ENCODE measurements at places on chromosomes 2 and 18.

DNA sequence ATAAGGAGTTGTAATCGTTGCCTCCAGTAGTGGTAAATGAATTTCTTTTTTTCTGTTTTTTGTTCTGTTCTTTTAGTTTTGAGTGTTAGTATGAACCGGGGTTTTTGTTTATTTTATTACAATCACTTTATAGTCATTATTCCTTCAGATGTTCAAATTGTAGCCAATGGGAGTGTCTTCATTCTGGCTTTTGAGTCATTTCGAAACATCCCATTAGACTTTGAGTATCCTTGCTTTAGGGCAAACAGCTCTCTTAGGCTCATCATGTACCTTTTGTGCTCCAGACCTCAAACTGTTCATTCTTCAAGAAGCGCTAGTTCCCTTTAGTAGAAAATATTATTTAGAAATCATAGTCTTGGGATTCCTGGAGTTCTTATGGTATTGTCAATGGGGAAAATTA lies 54.2 kb upstream of the PAX3 start:
- no peak for DNase-seq

DNA sequence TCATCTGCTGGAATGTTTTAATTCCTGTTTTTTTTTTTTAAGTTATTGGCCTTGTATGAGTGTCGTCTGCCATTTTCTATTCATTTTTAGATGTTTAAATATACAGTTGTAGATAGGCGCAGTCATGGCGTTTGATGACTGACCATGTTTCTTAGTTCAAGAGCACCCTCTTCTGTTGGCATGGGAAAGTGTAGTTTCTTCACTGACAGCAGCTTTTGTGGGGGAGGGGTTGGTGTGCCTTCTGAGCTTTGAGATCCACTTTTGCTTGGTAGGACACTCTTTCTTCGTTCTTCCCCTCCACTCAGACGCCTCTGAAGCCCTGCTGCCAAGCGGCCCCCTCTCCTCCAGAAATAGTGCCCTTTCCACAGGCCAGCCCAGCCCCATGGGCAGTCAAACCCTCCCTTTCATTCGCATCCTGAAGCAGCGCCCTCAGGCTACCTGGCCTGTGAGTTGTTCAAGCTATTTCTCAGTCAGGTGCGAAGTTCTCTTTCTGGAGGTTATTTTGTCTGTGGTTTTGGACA lies 492.0 kb downstream of the TNS1 start:
- peak; percentile 2 for DNase-seq

DNA sequence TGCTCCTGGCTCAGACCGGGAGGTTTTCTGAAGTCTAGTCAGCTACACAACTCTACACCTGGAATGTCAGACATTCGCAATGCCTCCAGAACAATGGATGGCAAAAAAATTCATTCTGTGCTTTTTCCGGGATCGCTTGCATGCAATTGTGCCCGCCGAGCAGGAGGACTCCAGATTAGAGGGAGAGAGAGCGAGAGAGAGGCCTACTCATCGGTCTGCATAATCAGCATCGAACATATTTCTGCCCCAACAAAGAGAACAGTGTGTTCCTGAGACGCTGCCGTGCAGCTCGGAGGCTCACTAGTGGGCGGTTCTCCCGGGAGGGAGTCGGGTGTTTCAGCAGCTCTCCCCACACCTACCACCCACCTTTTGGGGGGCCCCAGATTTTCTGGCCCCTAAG lies 117.1 kb downstream of the KLHL29 start:
- no peak for DNase-seq

DNA sequence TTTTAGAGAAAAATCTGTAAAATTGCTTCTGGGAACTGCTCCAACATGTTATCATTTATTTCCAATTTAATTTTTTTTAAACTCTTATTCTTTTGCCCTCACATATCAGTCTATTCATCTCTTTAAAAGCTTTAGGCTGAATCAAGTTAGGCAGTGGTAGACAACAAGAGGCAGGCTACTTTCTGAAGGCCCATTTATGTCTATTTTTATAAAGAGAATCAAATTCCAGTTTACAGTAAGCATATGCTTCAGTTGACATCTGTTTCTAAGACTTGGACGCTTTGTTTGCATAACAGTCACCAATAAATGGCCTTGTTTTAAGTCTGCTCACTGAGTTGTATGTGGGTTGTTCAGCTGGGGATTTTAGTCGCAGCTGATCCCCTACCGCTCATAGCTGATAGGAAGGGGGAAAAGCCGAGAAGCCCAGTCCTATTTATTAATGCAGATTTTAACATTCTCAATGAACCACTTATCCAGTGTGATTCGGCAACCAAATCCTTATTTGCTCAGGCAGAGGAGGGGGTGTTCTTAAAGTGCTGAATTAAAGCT lies 260.4 kb upstream of the SIX3 start:
- no peak for DNase-seq

DNA sequence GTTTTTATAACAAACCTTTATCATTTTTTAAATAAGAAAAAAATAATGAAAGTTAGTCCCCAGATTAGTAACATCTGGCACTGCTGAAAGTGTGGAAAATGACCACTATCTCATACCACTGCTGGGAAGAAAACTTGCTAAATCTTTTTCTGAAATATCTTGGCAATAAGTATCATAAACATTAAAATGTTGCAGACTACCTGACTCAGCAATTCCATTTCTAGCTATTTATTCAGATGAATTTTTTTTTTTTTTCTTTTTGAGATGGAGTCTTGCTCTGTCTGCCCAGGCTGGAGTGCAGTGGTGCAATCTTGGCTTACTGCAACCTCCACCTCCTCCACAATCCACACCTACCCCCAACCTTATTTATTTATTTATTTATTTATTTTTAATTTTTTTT lies 35.3 kb upstream of the SOS1 start:
- no peak for DNase-seq

GRCh38 chr2:160411167-160411566 lies 82.4 kb downstream of the RBMS1 start:
- DNase-seq = no peak

GRCh38 chr2:48508461-48509124 lies 21.4 kb upstream of the STON1 start:
- no peak for DNase-seq

DNA sequence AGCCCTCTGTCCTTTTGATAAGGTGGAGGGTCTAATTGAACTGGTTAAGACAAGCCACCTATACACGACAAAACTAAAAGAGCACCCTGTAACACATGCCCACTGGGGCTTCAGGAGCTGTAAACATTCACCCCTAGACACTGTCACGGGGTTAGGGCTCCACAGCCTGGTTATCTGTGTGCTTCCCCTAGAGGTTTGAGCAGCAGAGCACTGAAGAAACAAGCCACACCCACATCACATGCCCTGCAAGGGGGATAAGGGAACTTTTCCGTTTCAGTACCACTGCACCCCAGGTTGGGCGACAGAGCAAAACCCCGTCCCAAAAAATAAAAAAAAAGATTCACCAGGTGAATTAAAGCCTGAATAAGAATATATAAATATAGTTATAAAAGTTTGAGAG lies 913.7 kb upstream of the ACVR2A start:
- DNase-seq = no peak

DNA sequence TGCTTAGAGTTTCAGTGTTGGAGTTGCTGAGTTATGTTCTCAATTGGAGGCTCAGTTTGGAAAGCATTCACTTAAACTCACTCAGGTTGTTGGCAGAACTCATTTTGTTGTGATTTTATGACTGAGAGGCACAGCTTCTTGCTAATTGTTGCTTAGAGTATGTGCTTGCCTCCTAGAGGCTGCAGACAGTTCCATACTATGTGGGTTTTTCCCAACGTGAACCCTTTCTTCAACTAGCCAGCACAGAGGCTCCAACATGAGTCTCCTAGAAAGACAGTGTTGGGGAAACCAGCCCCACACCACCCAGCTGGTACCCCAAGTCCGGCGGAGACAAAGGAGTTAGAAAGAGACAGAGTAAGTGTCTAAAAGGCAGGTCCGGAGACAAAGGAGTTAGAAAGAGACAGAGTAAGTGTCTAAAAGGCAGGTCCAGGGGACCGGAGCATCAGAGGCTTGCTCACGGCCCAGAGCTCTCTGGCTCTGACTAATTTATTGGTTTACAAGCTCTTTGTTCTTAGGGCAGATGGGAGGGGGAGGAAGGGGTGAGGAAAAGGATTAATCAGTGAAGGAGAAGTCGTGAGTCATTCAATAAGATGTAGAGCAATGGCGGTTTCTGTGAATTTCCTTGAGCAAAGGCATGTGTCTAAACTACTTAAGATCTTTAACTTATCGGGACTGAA lies 999.7 kb upstream of the LRRTM1 start:
- no peak for DNase-seq

DNA sequence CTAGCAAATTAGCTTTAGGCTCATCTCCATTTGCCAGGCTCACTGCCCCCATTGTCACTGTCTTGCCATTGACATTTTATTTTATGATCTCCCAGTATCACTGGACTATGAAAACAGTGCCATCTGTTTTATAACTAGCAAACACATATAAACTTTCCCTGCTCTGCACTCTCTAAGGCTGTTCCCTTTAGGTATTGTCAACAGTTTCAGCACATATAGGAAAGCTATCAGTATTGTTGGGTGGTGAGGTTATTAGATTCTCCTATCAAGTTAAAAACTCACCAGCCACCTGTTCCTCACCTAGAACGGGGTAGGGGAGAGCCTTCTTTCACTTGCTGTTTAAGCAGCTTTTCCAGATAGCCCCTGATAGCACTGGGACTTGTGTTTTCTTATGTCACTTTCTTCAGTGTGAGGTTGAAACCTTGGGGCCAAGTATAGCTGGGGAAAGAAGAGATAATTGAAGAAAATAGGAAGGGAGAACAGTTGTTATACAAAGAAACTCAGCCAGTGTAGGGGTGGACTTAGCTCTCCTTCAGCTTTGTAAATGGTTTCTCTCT lies 32.5 kb downstream of the CFLAR start:
- DNase-seq = no peak

DNA sequence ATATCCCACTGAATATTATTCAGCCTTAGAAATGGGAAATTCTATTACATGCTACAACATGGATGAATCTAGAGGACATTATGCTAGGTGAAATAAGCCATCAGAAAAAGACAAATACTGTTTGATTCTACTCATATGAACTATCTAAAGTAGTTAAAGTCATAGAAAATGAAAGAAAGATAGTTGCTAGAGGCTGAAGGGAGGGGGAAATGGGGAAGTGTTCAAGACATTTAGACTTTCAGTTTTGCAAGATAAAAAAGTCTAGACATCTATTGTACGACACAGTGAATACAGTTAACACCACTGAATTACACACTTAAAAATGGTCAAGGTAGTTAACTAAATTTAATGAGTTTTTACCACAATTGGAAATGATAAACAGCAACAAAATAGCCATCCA lies 835.9 kb upstream of the CHAC2 start:
- DNase-seq = no peak

GRCh38 chr2:180016937-180017336 lies 9.8 kb upstream of the CWC22 start:
- DNase-seq = no peak

GRCh38 chr2:118838741-118839455 lies 8.6 kb downstream of the EN1 start:
- no peak for DNase-seq

- DNase-seq = no peak
Observed at GRCh38 chr18:62069556-62069955, 117.3 kb downstream of the PIGN start.

- DNase-seq = no peak
Observed at GRCh38 chr2:197677056-197677455, 1.7 kb upstream of the RFTN2 start.

DNA sequence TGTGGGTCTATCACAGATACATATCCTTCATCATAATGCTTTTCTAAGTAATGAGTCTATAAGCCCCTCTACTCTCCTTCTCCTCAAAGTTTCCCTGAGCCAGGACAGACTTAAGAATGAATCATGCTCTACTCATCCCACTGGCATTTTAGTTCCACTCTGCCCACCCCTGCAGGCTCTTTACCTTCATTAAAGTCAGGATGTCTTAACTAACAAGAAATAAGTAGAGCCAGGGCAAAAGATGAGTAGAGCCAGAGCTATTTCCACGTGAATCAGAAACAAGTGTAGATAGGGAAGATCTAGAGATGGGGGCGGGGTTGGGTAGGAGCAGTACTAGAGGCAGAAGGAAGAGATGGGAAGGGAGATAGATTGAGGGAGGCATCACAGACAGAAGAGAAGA lies 790.5 kb downstream of the RNF144A start:
- no peak for DNase-seq

DNA sequence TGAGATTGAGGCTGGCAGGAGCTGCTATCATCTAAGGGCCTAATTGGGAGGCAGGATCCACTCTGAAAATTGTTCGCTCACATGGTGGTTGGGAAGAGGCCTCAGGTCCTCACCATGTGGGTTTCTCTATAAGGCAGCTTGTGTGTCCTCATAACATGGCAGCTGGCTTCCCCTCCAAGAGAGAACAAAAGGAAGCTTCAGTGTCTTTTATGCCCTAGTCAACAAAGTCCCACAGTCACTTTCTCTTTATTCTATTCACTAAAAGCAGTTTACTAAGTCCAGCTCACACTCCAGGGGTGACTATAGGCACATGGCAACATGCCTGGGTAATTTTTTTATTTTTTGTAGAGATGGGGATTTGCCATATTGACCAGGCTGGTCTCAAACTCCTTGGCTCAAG lies 5.8 kb upstream of the ITGAV start:
- no peak for DNase-seq

GRCh38 chr2:55862673-55863390 lies 60.8 kb downstream of the EFEMP1 start:
- no peak for DNase-seq

DNA sequence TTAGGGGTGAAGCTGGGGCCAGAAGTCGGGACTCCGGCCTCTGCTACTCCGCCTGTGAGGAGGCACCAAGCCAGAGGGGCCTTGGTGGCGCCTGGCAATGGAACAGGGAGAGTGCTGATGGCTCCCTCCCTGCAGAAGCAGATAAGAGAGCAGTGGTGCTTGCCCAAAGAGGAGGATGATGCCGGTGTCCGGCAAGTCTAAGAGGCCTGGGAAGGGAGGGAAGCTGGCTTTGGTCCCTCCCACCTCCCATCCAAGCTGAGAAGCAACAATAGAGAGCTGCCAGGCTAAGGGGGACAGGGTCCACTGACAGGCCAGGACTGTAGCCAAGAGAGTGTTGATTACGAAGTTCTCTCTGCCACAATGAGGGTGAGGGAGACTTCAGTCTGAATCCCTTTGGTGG lies 479.5 kb downstream of the TNS1 start:
- DNase-seq = no peak

DNA sequence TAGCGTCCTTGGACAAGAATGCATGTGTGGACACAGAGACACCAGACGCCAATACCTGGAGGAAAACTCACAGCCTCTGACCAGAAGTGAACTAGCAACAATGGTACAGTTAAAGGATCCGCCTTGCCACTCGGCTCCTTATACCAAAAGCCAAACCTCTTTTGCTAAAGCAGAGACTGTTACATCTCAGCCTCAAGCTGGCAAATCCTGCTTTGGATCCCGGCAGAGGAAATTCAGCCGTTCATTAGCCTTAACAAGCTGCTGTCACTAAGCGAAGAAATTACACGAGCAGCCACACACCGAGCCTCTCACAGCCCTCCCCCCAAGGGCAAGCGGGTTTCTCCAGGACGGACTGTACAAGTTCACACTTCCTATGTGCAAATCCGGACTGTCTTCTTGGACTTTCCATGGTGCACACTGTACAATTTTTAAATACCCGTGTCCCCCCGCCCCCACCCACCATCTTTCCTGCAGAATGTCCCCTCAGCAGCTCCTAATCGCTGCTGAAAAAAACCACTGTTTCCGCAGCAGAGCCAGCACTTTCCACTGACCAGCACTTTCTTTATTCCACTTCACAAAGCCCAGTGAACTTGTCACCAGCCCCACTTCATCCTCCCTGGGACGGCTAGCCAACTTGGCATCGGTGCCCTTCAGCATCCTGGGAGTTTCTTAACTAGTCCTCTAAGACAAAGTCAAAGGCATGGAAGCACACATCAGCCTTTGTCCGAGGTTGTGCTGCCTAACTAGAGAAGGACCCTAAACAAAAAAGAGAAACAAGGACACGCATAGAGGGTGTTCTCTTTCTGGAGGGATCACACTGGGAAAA lies 1.5 kb downstream of the KLF7 start:
- DNase-seq = no peak

Data from stimulated activated CD8-positive, alpha-beta memory T cell treated with anti-CD3 and anti-CD28 coated beads, Interleukin-2, amount 100 ng/mL, for 48 hours (primary cell).